ENCODE measurements at places on chromosomes 12 and 14. TPM values are rescaled to one million over a fixed set of nuclear protein-coding genes. Genes with fewer than 3 reads are reported as not detected.
A peak's percentile ranks its signal among the peaks of the same experiment; 100 is the strongest.

PLEKHD1 gene
- not detected for total RNA-seq

CLEC1B gene
- total RNA-seq: not detected

TBX5 gene
- not detected for total RNA-seq

CISTR gene
- not detected for total RNA-seq

GRCh38 chr12:48817873-48818830 lies at the start of gene CACNB3:
Gene CACNB3 (plus strand): TSS chr12:48818496. CDS start chr12:48818930, 434 bp downstream.
- DNase-seq: peak; percentile 77

- no peak for DNase-seq
Observed at GRCh38 chr12:55041345-55042055, 21.7 kb downstream of the NEUROD4 start.

GRCh38 chr12:70847871-70848270 lies 72.7 kb downstream of the PTPRR start:
- no peak for DNase-seq

DNA sequence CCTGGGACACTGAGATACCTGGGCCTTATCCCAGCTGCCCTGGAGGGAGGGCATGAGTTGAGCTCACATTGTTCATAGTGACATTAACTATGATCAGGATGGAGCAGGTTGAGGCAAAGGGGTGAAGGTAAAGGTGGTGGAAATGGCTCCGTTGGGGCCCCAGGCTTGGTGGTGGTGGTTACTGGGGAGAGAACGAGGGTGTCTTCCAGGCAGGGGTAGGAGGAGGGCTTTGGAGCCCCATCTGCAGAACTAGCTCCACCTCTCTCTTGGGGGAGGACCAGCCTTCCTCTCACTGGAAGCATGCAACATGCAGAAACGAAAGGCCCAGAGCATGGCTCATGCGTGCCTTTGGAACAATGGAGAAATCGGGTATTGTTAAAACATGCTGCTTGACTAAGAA lies 217.0 kb downstream of the SLC41A2 start:
- no peak for DNase-seq

GRCh38 chr14:54343272-54344121 lies 53.3 kb upstream of the CDKN3 start:
- peak; percentile 62 for DNase-seq

DNA sequence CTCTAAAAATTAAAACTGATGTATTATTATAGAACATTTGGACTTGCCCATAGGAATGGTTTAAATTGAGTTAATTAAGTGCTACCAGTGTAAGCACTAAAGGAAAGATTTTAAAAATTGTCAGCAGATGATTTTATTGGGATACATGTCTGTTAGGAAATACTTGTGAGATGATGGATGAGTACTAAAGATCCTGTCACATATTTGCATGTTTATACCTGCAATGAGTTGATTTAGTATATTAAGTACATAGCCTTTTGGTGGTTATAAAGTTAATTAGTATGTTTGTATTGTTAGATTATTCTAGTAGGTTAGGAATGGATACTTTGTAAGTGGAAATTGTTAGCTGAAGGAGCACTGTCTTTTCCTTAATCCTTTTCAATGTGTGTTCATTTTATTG lies 67.2 kb downstream of the CCDC91 start:
- no peak for DNase-seq

- DNase-seq: no peak
Observed at GRCh38 chr14:41280745-41281144, 325.9 kb upstream of the LRFN5 start.

GRCh38 chr12:62800707-62801400 lies 134.1 kb downstream of the PPM1H start:
- no peak for DNase-seq

DNA sequence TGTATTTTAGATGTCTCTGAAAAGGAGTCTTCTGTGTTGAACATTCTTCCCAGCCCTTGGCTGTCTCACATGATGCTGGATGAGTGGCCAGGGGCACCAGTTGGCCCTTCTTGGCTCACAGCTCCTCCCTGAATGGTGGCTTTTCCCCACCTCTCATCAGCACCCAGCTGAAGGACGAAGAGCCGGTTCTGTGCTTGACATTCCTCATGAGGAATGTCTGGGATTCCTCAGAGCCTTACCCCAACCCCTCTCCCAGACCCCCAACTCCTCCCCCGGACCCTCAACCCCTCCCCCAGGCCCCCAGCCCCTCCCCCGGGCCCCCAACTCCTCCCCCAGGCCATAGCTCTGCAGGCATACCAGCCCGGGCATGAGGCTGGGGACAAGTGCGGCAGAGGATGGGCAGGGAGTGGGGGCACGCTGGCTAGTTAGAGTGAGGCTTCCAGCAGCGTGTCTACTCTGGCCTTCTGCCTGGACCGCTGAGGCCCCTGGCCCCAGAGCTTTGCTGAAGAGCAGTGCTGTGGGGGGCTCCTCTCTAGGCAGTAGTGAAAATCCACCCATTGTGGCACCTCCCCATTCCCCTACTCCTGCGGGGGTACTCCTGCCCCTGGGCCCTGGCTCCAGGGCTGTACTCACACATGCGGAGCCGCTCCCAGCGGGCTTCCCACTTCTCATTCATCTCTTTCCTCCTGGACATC lies 64.3 kb downstream of the PLEKHG3 start:
- peak; percentile 59 for DNase-seq

- DNase-seq: peak; percentile 43
Observed at GRCh38 chr14:73787486-73788316, 63.9 kb upstream of the PTGR2 start.
